ENCODE measurements at places on chromosomes 5 and 9.

- no peak for DNase-seq
Measured at GRCh38 chr5:41067714-41068568, 3.2 kb downstream of the MROH2B start.

DNA sequence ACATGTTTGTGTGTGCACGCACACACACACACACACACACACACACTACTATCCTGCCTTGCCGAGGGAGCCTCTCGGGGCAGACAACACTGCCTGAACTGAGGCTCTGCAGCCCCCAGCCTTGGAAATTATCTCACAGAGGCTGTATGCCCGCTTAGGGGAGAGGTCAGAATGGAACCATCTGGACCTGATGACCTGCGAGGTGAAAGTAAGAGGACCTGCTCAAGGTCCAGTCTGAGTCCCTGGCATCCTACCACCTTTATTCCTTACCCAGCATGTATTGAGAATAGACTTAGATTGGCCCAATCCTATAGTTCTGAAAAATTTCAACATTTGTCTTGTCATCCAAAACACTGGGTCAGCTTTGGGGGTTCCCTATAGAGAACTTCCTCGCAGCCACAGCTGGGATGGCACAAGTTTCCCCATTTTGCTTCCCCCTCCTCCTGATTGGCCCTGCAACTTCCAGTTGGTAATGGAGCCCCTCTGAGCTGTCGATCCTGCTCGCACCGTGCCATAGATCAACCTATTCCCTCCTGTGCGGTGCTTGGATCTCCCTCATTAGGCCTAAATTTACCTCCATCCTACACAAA, 10.2 kb downstream of the MVB12B start:
- DNase-seq, result no peak

GRCh38 chr9:34591248-34591916, 1.9 kb upstream of the CNTFR start:
- peak; percentile 80 for DNase-seq

DNA sequence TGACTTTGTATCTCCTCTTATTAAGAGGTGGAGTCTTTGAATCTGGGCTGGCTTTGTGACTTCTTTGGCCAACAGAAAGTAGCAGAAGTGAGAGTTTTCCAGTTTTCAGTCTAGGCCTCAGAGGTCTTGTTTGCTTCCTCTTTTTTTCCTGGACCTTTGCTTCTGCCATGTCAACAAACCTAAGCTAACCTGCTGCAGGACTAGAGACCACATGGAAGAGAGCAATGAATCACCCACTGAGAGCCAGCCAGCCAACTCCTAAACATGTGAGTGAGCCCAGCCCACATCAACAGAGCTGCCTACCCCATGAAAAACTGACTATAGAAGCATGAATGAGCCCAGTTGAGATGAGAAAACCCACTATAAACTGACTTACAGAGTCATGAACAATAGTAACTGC, 29.9 kb downstream of the MRPL22 start:
- DNase-seq, result no peak

DNA sequence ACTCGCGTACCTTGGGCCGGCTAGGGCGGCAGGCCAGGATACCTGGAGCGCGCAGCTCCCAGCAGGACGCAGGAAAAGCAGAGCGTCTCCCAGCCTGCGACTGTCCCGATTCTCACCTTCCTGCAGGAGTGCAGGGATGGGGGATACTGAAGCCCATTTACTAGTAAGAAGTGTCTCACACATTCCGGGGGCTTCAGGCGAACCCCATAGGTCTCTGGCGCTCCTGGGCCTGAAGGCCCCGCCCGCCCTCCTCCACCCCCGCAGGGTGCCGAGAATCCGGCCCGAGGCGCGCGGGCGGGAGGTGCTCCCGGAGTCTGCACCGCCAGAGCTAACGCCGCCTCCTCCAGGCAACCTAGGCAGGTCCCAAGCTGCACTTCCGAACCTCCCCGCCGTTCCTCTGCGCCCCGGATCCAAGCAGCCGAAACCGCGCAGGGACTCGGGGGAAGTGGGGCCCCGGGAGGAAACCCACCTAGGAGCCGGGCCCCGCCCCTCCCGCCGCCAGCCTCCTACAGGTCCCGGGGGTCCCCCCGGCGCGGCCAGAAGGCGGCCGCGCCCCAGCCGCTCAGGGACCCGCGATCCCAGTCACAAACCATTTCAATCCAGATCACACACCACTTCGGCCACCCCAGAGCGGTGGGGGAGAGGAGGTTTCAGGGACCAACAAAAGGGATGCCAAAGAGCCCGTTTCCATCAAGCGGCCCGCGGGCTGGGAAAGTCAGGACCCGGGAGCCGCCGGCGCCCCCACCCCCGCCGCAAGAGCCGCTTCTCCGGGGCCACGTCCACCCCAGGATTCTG, 1.2 kb downstream of the ROR2 start:
- no peak for DNase-seq

- no peak for DNase-seq
Measured at GRCh38 chr9:95725045-95725444, 150.4 kb upstream of the ERCC6L2 start.

DNA sequence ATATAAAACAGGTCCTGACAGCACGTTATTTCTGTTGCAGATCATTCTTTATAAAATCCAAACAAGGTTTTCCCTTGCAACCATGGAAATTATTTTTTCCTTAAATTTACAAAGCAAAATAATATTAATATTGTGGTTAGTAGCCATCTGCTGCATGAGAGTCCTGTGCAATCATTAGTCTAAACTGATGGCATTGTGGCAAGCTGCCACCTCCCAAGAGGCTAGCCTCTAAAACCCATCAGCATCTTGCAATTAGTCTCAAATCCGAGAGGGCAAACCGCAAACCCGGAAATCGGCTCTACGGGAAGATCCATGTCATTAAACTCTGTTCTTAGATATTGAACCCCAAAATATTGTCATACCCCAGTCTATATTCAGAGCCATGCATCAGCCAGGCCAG, 11.3 kb upstream of the CDH6 start:
- no peak for DNase-seq

- no peak for DNase-seq
Measured at GRCh38 chr5:168908207-168908606, 329.0 kb upstream of the PANK3 start.

GRCh38 chr5:157799578-157799977, 56.1 kb downstream of the LSM11 start:
- no peak for DNase-seq

DNA sequence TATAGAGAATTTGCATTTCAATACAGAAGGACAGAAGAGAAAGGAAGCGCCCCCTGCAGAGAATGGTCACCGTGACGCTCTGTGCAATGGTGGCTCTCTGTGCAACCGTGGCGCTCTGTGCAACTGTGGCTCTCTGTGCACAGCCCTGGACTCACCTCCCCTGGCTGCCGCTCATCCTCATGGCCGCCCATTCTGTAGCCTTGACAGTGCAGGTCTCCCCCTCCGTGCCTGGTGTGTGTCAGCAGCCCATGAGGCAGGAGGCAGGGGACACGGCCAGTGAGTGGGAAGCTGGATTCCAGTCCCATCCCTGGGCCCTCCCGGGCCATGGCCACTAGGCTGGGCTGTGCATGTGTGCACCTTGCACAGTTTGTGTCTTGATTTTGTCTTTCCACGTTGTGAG, 12.0 kb downstream of the EXOC3 start:
- DNase-seq, result no peak

- DNase-seq, result no peak
Measured at GRCh38 chr9:68685770-68686169, 19.3 kb upstream of the PIP5K1B start.

- DNase-seq, result no peak
Measured at GRCh38 chr9:95435074-95435728, 81.6 kb downstream of the PTCH1 start.

DNA sequence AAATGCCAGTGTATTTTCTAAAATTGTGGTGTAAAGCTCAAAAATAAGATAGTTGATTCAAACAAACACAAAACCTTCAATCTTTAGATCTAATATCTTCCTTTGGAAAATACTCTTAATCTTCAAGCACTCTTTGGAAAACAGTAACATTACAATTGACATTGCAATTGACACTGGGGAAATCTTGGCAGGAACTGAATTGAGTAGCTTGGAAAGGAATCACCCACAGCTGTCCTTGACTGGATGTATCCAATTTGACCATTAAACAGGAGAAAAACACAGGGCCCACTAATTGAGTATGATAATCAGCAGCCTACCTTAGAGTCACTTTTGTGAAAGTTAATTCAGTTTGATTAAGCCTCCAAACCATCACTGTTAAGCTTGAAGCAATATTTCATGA, 776.7 kb downstream of the DTWD2 start:
- DNase-seq, result no peak

DNA sequence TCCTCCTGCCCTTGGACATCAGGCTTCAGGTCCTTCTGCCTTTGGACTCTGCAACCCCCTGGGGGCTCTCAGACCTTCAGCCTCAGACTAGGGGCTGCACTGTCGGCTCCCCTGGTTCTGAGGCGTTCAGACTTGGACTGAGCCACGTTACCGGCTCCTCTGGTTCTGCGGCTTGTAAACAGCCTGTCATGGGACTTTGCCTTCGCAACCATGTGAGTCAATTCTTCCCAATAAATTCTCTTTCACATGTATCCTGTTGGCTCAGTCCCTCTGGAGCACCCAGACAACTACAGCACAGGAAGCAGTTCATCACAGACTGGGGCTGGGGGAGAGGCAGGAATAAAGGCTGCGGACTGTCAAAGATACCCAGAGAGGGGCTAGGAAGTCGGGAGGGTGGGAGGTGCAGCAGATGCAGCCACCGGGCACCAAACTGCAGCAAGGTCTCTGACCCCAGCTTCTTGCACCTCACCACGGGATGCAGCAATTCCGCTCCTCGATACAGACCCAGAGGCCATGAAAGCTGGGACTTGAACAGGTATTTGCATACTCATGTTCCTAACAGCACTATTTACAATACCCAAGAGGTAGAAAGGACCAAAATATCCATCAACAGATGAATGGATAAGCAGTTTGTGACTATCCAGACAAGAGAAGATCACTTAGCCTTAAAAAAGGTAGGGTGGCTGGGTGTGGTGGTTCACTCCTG, 100.8 kb downstream of the COL23A1 start:
- no peak for DNase-seq

- no peak for DNase-seq
Measured at GRCh38 chr5:87053146-87053545, 214.5 kb upstream of the RASA1 start.

- DNase-seq, result peak; percentile 35
Measured at GRCh38 chr9:126862104-126862761, 1.8 kb downstream of the ZBTB34 start.

- no peak for DNase-seq
Measured at GRCh38 chr9:125378778-125379177, 117.2 kb downstream of the GAPVD1 start.

GRCh38 chr9:111050819-111051218, 12.5 kb upstream of the LPAR1 start:
- no peak for DNase-seq

DNA sequence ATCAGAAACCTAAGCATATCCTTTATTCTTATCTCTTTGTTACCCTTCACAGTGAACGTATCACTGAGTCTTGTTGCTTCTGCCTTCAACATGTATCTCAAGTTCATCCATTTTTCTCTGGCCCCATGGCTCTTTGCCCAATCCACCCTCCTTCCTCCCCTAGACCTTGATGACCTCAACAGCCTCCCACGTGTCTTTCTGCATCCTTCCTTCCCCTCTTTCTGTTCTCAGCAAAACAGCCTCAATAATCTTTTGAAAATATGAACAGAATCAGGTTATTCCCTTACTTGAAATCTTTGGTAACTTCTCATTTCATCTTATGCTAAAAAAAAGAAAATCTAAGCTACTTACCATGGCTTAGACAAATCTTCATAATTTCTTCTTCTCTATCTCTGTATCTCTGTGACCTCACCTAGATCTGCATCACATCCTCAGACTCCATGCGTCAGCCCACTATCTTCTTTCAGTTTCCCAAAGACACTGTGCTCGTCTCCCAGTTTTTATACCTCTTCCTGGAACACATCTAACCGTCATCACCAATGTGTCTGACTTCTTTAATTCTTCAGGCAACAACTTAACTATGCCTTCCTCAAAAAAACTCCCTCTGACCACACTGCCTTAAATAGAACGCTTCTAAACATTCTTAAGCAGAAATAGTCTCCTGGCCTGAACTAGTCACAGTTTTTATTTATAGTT, 208.0 kb downstream of the PARP8 start:
- no peak for DNase-seq

- no peak for DNase-seq
Measured at GRCh38 chr5:179731791-179732411, 721 bp upstream of the MAML1 start.

GRCh38 chr5:94309141-94309540, 309.3 kb downstream of the KIAA0825 start:
- no peak for DNase-seq

DNA sequence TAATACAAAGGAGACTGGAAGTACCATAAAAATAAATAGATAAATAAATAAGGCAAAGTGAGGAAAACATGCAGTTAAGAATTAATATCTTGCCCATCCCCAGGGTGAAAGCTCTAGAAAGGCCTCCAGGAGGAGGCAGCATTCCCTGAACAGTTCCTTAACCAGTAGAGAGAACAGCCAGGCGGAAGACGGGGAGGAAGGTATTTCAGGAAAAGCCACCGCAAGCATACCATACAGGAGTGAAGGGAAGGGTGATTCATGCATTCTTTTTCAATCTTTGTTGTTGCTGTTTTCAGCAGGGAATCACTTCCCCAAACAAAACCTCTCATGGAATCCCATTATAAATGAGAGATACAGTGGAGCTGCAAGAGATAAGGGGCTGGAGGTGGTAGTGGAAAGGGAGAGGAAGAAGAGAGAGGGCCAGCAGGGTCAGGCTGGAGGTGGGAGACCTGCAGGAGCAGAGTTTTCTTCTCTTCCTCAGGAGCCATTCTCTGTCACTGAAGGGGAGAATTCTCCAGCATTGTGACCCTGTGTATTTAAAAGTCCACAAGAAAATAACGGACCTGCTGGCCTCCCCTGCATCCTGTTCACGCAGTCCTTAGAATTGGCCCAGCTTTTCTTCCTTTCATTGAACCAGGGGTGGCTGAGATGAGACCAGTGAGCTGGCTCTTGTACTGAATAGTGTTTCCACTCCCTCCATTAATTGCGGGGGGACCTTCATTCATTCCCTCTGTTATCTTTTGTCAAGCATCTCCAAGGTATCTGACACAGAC, 255.9 kb downstream of the FAM114A2 start:
- no peak for DNase-seq

- no peak for DNase-seq
Measured at GRCh38 chr9:135989157-135989556, 28.0 kb upstream of the UBAC1 start.

DNA sequence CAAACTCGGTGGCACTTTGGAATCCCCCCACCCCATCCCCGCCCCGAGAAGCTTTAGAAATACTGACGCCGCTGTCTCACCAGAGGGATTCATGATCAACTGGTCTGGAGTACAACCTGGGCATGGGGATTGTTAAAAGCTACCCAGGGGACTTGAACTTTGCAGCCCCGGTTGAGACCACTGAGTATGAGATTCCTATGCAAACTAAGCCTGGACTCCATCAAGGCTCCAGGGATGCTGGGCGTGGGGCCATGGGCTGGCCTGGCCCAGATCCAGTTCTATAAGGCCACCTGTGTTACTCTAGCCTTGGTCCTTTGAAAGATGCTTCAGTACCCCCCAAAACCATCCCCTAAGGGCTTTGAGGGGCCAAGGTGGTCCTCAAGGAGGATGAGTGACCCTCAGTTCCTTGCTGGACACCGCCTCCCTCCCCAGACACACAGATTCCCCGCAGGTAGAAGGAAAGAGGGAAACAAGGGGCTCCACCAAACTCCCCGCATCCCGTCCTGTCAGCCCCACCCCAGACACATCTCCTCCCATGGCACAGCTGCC, 68.5 kb downstream of the MRPL36 start:
- DNase-seq, result no peak

GRCh38 chr5:168328814-168329213, 37.4 kb downstream of the WWC1 start:
- DNase-seq, result no peak

- DNase-seq, result no peak
Measured at GRCh38 chr9:272251-273213, 57.9 kb downstream of the DOCK8 start.

- DNase-seq, result no peak
Measured at GRCh38 chr9:130195638-130196037, 23.4 kb downstream of the NCS1 start.

Data from hippocampal formation (tissue), 2 donors.